ENCODE measurements at places on chromosomes 2 and 18.
A peak's percentile ranks its signal among the peaks of the same experiment; 100 is the strongest.

GRCh38 chr2:71453404-71454220 lies at the start of gene DYSF:
TSS of gene DYSF (plus strand) at chr2:71453561.
- peak; percentile 59 for DNase-seq

DNA sequence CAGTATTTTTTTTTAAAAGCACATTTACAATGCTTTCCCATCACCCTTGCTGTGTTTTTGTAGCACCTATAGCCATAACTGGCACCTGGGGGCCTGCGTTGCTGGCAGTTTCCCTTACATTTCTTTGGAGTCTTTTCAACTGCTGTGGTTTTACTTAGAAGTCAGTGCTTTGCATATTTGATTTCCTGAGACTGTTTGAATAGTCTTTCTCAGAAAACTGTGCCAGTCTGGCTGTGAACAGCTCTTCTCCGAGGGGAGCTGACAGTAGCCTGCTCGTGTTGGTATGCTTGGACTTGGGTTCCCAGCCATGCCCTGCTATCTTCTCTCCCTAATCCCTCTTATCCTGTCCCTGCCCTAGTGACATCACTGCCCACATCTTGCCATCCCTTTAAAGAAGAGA lies 81.5 kb downstream of the DPP4 start:
- no peak for DNase-seq

- DNase-seq: no peak
Measured at GRCh38 chr18:39215920-39216319, 1650.3 kb upstream of the CELF4 start.

- DNase-seq: peak; percentile 12
Measured at GRCh38 chr18:13982126-13982525, 66.8 kb upstream of the MC2R start.

DNA sequence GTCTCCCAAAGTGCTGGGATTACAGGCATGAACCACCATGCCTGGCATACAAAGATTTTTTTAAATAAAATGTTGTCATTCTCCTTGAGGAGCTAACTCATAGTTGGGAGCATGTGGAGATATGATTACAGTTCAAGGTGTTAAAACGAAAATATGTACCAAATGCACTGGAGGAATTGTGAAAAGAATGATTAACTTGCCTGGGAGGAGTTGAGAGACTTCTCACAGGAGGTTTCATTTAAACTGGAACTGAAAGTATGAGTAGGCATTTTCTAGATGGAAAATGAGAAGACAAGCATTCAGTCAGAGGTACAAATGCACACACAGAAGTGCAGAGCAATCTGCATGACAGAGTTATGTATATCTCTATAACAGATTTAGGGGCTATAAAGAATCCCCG lies 126.6 kb upstream of the PDE1A start:
- DNase-seq: no peak

DNA sequence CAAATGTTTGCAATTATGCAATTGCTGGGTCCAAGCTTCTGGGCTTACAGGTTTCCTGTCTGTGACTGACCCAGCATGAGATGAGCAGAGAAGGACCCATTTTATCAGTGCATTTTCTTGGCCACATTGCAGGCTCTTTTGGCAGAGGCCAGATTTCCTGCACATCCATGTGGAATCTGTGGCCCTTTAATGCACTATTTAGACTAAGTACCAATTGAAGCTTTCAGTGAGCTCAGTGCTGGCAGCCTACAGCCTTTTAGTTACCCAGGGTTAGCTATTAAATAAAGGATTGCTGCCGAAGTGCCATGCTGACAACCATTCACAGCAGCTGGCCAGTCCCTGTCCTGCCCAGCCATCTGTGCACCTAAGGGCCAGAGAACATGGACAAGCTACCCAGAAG lies 165.0 kb downstream of the ANKRD30B start:
- DNase-seq: no peak

DNA sequence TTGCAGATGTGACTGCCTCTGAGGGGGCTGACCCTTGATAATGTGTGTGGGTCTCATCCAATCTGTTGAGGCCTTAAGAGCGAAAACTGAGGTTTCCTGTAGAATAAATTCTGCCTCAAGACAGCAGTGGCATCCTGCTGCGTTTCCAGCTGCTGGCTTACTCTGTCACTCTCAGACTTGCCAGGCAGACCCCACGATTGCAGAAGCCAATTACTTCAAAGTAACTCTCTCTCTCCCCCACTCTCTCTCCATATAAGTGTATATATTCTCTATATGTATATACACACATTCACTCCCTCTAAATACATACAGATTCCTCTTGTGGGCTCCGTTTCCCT lies 152.5 kb upstream of the ALKAL2 start:
- no peak for DNase-seq

GRCh38 chr18:9468998-9469397 lies 6.3 kb upstream of the RALBP1 start:
- DNase-seq: no peak

DNA sequence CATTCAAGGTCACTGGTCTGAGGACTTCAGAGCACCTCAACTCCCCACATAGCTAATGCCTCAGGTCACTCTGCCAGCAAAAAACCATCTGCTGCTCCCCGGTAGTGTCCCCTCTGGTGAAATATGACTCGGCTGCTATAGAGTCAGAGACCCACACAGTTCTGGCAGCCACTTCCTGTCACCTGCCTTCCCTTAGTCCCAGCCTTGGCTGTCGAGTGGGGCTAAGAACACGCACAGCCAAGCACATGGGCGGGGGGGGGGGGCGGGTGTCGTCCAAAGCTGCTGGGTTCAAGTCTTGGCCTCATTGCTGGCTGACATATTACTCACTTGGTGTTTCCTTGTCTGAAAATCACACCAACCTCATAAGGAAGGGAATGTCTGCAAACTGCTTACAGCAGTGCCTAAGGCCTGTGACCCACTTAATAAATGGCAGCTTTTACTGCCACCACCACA lies 37.5 kb downstream of the POLR1A start:
- DNase-seq: no peak

- no peak for DNase-seq
Measured at GRCh38 chr2:148342086-148342485, 302.5 kb upstream of the EPC2 start.

DNA sequence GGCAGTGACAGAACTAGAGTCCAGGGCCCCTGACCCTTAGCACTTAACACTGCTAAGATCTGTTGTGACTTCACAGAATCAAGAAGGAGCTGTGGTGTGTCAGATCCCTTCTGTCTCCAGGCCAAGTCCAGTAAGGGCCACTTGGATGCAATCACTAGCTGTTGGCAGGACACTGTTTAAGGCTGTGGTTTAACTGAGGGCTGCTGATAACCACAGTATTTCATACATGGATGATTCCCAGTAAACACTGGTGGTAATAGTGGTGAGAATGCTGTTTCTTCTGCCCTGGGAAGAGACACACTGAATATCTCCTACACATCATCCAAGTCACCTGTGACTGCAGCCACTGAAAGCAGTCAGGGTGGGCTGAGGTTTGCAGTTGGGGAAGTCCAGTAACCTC lies 77.7 kb upstream of the FBXO11 start:
- no peak for DNase-seq

DNA sequence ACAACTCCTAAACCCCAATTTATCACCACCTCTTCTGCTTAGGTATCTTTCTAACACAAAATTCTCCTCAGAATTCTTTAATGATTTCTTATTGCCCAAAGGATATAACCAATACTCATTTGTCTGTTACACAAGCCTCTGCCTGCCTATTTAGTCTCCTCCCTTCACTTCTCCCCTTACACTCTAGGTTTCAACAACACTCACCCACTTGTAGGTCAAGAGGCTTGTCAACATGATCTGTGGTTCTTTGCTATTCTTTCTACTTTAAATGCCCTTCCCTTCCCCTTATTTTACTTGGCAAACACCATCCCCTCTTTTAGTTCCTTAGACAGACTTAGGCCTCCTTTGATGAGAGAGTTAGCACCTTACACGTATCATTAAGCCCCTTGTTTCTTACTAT lies 69.0 kb upstream of the C2orf15 start:
- DNase-seq: no peak

GRCh38 chr2:30717081-30717650 lies 90.1 kb downstream of the CAPN13 start:
- DNase-seq: no peak

- DNase-seq: no peak
Measured at GRCh38 chr2:198273660-198274059, 469.3 kb downstream of the PLCL1 start.

DNA sequence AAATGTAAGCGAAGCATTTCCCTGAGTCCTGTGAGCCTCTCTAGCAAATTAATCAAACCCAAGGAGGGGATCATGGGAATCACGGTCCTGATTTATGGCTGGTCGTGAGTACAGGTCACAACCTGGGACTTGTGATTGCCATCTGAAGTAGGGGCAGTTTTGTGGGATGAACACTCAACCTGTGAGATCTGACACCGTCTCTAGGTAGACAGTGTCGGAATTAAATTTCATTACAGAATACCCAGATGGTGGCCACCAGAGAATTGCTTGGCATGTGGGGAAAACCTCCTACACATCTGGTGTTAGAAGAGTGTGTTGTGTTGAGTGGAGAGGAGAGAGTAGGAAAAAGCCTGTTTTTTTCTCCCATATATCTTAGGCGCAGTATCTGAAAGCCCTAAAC lies 12.5 kb downstream of the CAPN14 start:
- DNase-seq: no peak

GRCh38 chr2:235091983-235092382 lies 140.2 kb downstream of the SH3BP4 start:
- no peak for DNase-seq

- DNase-seq: no peak
Measured at GRCh38 chr2:145812165-145812554, 1292.2 kb upstream of the ZEB2 start.

DNA sequence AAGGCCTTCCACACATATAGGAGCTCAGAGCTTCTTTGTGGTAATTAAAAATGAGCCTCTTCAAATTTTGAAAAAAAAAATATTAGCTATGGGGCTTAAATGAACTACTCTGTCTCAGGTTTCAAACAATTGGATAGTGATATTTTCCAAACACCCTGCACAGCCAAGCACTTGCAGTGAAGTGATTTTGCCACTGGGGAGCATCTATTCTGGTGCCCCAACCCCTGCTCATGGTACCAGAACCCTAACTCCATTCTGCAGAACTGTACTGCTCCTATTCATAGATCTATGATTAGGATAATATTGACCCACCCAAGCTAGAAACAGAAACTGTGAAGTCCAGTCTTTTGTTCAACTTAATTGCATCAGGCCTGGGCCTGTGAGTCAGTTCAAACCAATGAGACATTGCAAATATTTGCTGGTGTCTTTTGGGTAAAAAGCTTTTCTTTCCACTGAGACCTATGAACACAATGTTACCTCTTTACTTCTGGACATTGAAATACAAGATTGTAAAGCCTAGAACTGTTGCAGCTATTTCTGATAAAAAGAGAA lies 324.0 kb downstream of the GALNT13 start:
- DNase-seq: no peak

DNA sequence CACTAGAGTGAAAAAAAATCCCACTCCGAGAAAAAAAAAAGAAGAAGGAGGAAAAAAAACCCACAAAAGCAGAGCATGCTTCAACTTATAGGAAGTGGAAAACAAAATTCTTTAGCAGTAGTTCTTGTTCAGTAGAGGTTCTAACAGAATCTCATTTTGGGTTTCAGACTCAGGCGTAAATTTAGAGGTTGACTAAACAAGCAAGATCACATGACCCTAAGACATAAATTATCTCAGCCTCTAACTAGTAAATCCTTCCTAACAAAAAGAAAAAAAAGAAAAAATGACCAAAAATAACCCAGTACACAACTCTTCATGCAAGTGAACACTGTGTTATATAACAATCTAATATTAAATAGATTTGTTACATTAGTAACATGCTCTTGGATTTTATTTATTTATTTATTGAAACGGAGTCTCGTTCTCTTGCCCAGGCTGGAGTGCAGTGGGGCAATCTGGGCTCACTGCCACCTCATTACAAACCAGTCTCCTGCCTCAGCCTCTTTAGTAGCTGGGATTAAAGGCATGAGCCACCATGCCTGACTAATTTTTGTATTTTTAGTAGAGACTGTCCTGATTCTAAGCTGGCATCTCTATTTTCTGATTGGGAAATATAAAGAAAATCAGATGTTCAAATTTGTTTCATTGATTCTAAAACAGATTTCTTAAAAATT lies 35.4 kb downstream of the PPP4R3B start:
- no peak for DNase-seq

DNA sequence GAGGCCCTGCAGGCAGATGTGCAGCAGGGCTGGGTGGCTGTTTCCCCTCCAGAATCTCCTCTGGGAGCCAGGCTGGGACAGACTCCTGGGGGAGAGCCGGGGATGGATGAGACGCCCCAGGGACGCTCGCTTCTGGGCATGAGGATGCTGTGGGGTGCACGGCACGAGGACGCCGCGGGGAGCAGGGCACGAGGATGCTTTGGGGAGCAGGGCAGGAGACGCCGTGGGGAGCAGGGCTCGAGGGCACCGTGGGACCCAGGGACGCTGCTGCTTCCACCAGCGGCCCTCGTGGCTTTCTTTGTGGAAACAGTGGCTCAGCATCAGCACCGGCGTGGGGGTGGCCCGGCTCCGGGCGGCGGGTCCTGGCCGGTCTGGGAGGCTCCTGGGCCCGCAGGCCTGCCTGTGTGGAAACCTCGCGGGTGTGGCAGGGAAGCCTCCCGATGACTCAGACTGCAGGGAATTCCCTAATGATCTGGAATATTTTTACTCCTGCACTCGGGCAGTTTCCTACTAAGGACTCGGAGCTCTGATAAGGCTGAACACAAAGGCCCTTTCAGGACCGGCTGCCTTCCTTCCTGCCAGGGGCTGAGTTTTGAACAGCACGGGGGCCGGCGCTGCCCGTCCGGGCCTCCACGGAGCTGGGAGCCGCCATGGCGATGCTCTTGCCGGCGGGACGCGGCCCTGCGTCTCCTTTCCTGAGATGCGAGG lies 62.6 kb downstream of the NFATC1 start:
- peak; percentile 42 for DNase-seq

DNA sequence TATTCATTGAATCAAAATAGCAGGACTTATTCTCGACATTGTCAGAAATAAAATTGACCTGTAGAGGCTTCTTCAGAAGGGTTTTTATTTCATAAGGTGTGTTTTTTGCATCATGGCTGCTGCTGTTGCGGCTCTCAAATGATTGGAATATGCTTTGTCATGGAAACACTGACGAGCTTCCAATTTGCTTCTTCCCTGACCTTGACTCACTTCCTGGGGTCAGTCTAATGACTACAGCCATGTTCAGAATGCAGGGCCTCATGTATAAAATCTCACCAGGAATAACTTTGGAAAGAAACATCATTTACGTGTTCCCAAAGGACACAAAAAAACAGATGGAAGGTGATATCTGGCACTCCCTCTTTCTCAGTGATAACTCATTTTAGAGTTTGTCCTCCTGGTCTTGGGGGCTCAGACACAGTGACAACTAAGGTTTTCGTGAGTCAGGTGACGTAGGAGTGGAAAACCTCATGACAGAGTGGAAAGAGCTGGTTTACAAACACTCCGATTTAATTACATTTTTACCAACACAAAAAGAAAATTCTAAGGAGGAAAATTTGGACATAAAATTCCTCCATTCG lies 467.0 kb upstream of the RAB12 start:
- no peak for DNase-seq

DNA sequence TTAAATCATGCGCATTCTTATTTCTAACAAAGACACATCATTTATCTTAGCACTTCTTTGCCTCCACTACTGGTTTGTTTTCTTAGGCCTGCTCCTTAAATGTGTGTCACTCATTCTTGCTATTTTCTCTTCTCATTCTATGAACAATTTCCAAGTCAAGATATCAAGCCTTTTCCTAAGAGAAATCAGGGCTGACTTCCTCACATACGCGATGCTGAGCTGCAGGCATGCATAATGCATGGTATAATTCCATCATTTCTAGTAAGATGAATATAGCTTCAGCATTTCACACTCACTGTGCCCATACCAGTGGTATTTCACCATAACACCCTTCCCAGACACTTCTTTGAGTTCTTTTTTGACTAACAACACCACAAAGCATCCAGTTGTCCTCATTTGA lies 838.9 kb upstream of the DDX18 start:
- DNase-seq: no peak

- no peak for DNase-seq
Measured at GRCh38 chr2:68059784-68060525, 2.8 kb downstream of the C1D start.

All from neuronal stem cell (in vitro differentiated cells).